ENCODE measurements at places on chromosomes 5 and 9.

GRCh38 chr5:148120317-148120716, 48.0 kb upstream of the SPINK14 start:
- no peak for DNase-seq

DNA sequence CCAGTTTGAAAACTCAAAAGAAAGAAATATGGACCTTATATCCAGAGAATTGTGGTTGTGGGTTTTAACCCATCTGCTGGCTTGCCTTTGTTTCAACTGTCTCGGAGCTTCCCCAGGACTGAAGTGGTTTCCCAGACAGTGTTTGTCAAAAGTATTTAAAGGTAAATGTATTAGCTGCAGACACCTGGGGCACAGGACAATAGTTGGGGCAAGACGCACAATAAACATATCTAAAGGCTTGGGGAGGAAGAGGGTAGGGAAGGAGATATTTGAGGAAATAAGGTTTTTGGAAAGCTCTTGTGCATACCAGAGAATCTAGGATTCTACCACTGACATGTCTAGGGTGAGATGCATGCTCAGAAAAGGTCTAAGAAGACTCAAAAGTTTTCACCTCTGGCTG, 99.0 kb downstream of the ADAMTS2 start:
- DNase-seq: no peak

GRCh38 chr5:173329491-173330337, 1.5 kb upstream of the STC2 start:
- peak; percentile 74 for DNase-seq

DNA sequence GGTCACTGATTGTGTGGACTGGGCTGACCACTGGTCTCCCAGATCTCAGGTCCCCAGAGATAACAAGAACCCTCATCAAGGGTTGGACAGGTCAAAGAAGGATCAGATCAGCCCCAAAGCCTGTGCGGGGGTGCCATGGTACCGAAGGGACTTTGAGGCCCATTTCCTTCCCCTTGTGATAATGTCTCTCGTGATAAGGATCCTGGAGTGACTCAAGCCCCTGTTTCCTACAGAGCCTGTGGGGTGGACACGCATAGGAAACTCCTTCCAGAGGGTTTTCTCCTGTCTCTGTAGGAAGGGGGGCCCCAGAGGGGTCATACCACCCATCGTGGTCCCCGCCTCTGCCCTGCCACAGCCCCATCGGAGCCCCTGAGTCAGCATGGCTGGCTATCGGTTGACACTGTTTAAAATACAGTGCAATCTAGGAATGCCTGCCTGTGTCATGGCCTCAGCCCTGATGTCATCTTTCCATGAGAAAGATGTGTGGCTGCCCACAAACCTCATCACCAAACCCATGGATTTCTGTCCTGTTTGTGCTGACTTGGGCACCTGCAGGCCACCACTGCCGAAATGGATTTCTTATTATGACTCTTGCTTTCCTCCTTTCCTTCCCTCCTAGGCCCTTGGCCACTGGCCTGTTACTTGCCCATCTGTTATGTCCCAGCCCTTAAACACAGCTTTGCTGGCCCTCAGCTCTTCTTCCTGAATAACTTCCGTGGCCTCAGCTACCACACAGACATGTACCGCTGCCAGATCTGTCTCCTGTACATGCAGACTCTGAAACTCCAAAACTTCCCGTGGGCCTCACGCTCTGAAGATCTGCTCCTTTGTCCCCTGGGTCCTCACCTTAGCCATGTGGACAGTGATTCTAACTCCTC, 2.9 kb upstream of the CSF2 start:
- DNase-seq: no peak

GRCh38 chr5:39500551-39501175, 75.9 kb upstream of the DAB2 start:
- DNase-seq: no peak

DNA sequence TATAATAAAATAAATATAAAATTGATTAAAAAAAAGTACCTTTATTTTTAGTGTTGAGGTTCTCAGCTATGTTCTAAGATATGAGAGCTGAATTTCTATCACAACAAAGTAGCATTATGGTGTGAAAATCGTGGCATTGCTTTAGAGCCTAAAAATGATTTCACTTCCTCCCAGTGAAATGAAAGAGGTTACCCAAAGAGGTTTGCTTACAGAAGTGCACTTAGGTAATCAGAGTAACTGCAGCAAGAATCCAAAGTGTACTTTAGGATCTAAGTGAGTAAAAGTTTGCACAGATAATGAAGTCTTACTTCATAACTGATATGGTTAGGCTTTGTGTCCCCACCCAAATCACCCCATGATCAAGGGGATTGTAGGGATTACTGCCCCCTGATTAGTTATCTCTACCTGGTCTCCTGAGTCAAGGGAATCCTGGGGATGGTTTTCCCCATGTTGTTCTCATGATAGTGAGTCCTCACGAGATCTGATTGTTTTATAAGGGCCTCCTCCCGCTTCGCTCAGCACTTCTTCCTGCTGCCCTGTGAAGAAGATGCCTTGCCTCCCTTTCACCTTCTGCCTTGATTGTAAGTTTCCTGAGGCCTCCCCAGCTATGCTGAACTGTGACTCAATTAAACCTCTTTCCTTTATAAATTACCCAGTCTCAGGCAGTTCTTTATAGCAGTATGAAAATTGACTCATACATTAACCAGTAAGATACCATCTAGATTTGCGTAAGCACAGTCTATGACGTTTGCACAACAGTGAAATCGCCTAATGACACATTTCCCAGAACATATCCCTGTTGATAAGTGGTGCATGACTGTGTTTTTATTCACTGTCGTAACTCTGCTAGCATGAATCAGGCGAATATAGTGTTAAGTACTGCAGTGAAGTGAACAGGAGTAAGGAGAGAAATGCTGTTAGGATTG, 40.3 kb upstream of the LRRC70 start:
- no peak for DNase-seq

- no peak for DNase-seq
These were observed 297.6 kb downstream of the KDM4C start for GRCh38 chr9:7055171-7055903.

DNA sequence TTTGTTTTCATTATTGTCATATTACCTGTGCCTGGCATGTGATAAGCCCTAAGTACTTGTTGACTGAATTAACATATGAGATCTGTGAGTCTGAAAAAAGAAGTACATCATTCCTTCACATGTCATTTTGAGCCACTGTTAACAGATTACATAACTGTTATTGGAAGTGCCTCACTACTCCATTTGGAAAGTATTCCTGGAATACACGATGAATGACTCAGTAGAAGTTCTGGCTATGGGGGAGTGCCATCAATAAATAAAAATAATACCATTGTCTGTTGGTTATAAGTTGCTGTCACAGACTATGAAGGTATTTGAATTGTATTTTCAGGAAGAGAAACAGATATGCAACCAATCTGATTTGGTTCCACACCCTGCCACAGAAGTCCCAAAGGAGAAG, 12.9 kb downstream of the NIPSNAP3B start:
- DNase-seq: no peak

GRCh38 chr9:105157171-105157583, 87.3 kb upstream of the SLC44A1 start:
- peak; percentile 28 for DNase-seq

GRCh38 chr5:144024545-144024944, 145.9 kb downstream of the YIPF5 start:
- no peak for DNase-seq

- DNase-seq: peak; percentile 73
These were observed at the start of gene NACC2 for GRCh38 chr9:136095070-136096058. NACC2 (minus strand) TSS chr9:136095289; CDS start chr9:136050521, 44,768 bp downstream.

DNA sequence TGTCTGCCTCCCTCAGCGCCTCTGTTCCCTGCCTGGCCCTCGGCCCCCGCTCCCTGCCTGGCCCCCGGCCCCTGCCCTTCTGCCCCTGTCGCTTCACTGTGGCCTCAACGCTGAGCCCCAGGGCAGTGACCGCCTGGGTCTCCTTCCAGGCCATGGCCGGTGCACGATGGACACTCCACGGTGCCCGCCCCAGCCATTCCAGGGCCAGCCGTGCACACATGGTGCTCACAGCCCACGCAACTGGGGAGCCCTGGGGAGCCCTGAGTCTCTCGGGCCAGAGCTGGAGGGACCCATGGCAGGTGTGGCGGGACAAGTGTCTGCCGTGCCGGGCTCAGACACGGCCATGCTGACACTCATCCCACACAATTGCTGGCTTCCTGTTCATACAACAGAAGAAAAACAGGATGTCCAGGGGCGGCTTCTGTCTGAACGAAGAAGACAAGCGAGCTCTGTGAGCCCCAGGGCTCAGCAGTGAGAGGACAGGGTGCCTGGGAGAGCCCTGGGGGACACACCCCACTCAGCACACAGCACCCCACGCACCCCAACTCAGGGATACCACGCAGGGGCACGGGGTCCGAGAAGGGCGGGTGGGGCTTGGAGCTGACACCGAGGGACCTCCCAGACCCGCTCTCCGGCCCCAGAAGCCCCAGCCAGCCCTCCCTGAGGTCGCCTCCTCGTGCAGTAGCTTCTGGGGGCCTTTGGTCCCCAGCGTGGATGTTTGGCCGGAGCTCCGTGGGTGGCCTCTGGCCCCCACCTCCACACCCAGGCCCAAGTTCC, 35.7 kb downstream of the EXD3 start:
- no peak for DNase-seq

- DNase-seq: no peak
These were observed 359.6 kb upstream of the SMC2 start for GRCh38 chr9:103734471-103734870.

- DNase-seq: no peak
These were observed 91.5 kb downstream of the TLE4 start for GRCh38 chr9:79663300-79663699.

DNA sequence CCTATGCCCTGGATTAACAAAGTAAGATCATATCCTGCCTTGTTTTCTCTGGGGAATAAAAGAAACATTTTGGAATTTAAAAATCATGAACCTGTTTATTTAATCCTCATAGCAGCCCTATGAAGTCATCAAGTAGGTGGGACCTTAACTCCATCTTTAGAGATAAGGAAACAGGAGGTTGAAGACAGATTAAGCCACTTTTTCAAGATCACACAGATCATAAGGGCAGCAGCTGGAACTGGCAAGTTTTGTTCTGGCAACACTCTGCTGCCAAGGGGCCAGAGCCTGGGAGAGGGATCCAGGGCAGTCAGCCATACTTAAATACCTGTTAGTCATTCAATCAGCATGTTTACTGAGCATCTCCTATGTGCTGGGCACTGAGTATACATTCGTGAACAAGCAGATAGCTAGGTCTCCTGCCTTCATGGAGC, 63.7 kb downstream of the SLC1A1 start:
- DNase-seq: no peak

DNA sequence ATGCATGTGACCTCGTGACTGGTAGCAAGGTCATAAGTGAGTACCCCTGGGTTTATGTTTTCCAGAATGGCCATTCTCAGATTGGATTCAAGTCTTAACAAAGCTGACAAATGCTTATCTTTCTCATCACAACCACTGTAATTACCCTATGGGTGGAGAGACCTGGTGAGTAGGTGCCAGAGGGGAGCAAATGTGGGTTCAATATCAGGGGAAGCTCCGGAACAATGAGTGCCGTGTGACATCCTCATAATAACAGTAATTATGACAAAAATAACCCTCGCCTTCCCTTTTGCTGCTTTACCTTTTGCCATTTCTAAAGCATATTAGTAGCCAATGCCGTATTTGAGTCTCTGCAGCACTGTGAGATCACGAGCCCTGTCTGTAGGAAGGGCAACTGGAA, 95.9 kb downstream of the NSG2 start:
- DNase-seq: no peak

- no peak for DNase-seq
These were observed at the start of gene TAF11L14 for GRCh38 chr5:17634160-17634559. TAF11L14 (plus strand) TSS chr5:17634460.

DNA sequence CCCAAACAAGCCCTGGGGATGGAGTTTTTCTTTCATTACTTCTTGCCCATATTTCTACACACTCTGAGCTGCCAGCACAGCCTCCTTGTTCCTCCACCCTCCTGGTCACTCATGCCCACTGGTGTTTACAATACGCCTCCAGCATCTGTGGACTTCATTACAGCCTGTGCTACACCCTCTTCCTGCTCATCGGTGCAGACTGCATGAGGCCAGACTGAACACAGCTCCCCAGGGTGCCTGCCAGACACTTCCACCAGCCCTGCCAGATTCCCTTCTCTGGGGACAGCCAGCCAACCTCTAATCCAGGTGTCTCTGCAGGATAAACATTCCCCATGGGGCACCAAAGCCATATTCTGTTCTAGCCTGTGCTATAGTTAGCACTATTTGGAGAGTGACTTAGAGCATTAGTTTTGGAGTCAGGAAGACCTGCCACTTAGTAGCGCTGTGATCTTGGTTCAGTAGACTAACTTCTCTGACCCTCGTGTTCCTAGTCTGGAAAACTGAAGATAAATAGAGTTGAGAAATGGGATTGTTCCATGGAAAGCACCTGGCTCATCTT, 163.8 kb upstream of the KLF4 start:
- DNase-seq: no peak
